ENCODE measurements at places on chromosomes 2 and 18.

DNA sequence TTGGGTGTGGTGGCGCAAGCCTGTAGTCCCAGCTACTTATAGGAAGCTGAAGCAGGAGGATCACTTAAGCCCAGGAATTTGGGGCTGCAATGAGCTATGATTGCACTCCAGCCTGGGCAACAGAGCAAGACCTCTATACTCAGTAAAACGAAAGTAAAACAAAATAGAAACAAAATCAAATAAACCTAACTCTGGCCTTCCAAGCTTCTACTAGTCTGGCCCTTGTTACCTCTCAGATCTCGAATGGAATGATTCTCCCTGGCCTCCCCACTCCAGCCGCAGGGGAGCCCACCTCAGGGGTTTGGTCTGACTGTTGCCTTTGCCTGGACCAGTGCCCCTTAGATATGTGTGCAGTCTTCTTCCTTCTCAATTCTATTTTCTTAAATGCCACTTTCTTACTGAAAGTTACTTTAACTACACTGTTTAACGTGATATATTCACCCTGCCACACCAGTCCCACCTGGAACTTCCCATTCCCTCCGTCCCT, 160.0 kb upstream of the GCFC2 start:
- DNase-seq, result no peak

GRCh38 chr18:36179562-36180355, 7.5 kb upstream of the MOCOS start:
- no peak for DNase-seq

- no peak for DNase-seq
These were observed 626.5 kb downstream of the ZEB2 start for GRCh38 chr2:143893371-143893770.

DNA sequence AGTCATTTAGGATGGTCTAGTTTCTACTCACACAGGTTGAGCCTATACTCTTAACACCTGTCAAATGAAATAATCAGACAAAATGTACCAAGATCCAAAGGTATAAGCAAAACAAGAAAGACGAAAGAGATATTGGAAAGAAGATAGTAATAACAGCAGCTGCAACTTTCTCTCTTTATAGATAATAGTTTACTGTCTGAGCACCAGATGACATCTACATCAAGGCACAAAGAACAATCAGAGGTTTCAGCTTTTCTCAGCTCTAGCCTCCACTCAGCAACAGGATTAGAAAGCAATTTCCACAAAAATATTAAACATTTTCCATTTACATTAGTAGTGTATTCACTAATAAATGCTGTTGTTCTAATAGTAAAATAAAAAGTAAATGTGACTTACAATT, 66.3 kb downstream of the RTTN start:
- DNase-seq, result no peak

- DNase-seq, result no peak
These were observed 52.0 kb downstream of the ANO7 start for GRCh38 chr2:241240320-241241004.

DNA sequence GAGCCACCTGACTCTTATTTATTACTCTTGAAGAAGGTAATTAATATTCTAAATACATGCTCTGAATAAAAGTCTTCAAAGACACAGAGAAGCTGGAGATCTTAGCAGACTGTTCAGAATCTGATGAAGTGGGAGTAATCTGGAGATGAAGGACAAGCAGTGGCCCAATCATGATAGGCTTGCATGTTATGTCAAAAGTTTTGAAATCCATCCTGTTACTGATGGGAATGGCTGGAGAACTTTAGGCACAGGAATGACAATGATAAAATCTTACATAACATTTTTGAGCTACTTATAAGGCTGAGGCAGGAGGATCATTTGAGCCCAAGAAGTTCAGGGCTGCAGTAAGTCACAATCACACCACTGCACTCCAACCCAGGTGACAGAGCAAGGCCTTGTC, 2.4 kb upstream of the RIF1 start:
- DNase-seq, result no peak

GRCh38 chr2:144645083-144645778, 125.3 kb upstream of the ZEB2 start:
- DNase-seq, result no peak

DNA sequence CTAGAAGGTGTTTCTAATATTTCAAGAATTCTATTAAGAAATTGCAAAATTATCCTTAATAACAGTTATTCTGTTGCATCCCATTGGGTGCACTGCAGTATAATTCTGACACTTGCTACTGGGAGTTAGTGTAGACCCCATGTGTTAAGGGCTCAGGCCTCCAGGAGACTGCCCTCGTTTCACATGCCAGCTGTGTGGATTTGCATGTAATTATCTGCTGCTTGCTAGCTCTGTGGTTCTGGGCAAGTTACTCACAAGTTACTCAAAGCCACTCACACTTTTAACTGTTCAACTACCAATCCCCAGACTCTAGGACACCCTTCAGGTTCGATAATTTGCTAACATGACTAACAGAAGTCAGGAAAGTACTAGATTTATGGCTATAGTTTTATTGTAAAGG, 38.6 kb downstream of the ST6GAL2 start:
- no peak for DNase-seq

GRCh38 chr2:128756365-128756717, 437.7 kb upstream of the HS6ST1 start:
- no peak for DNase-seq

DNA sequence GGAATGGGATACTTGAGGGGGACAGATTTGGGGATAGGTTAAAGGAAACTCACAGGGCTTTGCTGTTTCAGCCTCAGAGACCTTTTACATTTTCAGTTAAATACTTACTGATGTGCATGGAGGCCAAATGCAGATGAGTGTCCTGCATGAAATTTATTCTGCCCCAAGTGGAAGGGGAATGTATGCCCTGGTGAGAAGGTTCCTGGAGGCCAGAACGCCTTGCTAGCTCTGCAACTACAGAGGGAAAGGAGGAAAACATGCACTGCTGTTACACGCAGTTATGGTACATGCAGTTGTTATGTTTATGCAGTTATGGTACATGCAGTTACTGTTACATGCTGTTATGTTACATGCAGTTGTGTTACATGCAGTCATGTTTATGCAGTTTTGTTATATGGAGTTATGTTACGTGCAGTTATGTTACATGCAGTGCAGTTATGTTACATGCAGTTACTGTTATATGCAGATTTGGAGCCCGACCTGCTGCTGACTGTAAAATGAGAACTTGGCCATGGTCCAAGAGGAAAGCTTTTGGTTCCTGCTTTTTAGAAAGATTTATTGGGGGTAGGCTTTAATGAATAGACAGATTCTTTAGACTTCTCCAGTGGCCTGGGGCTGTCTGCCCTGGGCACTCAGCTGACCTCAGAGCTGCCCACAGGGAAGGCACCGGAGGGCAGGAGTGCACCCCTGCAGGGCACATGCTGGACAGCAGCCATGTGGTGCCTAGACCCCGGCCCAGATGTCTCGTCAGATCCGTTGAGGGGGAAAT, 84.1 kb downstream of the LDLRAD4 start:
- no peak for DNase-seq

- no peak for DNase-seq
These were observed 323.4 kb upstream of the UBE2E3 start for GRCh38 chr2:180657054-180657453.

GRCh38 chr2:33804155-33804554, 205.1 kb upstream of the FAM98A start:
- no peak for DNase-seq

GRCh38 chr2:163799807-163800206, 64.0 kb upstream of the FIGN start:
- DNase-seq, result no peak

DNA sequence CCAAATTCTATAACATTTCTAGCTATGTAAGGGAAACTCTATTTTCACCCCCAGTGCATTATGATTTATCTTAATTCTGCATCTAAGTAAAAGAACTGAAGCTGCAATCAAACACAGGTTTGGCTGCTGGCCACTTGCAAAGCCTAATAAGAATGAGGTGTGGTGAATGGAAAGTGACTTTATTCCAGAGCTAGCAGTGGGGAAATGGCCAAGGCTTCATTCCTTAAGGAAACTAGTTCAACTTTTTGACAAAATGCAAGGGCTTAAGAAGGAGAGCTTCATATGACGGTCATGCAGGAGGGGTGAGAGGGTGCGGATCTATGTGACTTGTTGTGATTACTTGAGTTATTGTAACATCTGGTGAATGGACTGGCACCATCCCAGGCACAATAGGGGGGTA, 1802.0 kb downstream of the SUCLG1 start:
- DNase-seq, result no peak

- no peak for DNase-seq
These were observed 261.1 kb upstream of the RASGRP3 start for GRCh38 chr2:33215299-33215698.

DNA sequence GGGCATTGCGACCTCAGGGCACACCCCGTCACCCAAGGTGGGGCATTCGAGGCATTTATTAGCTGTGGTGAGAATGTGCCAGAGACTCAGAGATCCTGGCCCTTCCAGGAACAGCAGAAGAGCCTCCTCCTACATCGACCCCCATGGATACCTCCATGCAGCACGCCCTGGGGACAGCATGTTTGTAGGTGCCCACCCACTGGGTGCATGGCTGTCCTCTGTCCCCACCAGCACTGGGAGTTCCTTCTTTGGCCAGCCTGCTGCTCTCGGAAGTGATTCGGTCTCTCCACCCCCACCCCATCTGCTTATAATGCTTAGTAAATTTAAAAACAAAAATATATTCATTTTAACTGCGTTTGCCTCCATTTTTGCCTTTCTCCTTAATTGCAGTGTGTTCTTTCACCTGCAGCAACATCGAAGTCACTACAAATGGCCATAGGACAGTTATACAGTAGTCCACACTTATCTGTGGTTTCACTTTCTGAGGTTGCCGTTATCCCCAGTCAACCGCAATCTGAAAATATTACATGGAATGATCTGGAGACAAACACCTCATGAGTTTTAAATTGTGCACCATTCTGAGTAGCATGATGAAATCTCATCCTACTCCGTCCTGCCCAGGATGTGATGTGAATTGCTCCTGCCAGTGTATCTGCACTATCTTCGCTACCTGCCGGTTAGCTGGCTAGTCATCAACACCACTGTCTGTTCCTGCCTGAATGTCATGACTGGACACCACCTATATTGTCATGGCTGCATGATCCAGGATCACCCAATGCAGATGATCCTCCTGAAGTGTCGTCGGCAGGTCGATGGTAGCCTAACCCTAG, 29.6 kb upstream of the ZCCHC2 start:
- no peak for DNase-seq

GRCh38 chr18:13028869-13029268, 37.7 kb downstream of the CEP192 start:
- no peak for DNase-seq

GRCh38 chr2:174697255-174697654, 67.0 kb downstream of the CHRNA1 start:
- DNase-seq, result peak; percentile 46

DNA sequence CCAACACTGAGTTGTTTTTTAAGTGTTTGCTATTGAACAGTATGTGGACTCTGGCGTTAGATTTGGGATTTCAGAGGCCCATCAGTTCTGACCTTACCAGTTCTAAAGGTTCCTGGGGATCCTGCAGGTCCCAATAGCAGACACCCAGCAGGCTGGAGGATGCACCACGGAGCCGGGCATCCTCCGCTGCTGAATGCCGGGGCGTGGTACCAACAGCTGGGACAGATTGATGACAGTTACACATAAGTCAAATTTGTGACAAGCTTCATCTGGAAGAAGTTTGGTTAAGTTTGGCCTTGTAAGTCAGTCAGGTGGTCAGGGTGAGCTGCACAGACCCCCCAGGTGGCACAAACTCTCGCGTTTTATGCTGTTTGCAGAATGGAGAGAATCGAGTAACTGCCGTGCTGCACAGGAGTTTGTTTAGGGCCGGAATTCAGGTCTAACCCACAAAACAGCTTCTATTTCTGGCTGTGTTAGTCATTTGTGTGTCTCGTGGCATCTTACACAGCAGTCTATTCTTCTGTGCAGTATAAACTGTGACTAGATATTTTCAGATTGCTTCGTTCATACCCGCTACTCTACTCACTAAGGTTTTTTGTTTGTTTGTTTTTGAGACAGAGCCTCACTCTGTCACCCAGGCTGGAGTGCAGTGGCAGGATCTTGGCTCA, 19.2 kb downstream of the CTDP1 start:
- no peak for DNase-seq

DNA sequence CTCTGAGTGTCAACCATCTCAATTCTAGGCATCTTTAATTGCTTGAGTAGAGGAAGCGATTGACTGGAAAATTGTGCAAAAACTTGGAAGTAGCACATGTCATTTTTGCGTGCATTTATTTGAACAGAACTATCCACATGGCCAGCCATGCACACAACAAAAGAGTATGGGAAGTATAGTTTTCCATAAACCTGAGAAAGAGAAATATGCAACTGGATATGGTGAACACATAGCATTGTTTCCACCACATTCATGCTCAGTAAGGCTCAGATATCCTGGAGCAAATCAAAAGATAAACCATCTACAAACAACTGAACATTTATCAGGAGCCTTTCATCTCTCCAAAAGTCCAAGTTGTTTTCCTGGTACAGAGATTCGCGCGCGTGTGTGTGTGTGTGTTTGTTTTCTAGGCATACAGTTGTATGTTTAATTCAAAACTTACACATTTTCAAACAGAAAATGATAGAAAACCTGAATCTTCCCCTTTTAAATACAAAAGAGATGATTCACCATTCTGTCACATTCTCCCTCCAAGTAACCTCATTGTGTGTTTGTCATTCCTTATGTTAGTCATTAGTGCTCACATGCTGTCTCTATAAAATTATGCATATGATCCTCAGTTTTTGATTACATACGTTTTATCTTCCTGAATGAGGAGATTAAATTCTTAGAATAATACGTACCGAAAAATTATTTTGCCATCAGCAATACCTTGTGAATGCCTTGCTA, 780.4 kb upstream of the NRXN1 start:
- DNase-seq, result no peak

- no peak for DNase-seq
These were observed 106.3 kb downstream of the MYO3B start for GRCh38 chr2:170284205-170284604.

DNA sequence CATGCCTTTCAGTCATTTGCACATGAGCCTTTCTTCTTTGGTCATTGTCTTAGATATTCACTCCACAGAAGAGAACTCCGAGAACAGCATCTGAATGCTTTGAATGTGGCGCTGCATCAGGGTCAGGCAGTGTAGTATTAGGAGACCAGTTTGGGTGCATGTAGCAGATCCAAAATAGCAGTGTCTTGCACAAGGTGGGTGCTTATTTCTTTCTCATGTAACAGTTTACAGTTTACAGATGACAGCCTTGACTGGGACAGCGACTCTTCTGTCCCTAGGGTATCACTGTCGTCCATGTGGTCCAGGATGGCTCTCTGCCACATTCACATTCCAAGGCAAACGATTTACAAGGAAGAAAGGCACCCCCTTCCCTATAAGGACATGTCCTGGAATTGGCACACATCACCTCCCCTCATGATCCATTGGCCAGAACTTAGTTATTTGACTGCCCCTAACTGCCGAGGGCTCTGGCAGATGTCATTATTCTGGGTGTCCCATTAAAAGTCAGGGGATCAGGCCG, 101.0 kb downstream of the STPG4 start:
- DNase-seq, result no peak

GRCh38 chr2:16664052-16664731, 1.4 kb downstream of the CYRIA start:
- DNase-seq, result no peak

DNA sequence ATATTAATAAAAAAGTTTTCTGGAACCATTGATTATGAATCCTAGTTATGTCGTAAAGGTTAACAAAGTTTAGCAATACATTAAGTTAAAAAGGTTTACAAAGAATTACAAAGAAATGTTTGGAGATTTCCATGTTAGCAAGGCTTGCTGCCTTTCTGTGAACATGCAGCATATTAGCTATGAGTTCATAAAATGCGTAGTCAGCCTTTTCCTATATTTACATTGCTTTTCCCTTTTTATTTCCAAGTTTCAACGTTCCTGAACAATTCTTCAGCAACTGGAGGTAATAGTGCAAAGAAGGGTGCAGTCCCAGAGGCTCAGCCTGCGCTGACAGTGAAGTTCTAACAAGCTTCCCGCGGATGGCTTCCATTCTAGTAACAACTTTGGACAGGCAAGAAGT, 51.6 kb downstream of the WDSUB1 start:
- DNase-seq, result no peak
